ENCODE measurements at places on chromosomes 5 and 9.

DNA sequence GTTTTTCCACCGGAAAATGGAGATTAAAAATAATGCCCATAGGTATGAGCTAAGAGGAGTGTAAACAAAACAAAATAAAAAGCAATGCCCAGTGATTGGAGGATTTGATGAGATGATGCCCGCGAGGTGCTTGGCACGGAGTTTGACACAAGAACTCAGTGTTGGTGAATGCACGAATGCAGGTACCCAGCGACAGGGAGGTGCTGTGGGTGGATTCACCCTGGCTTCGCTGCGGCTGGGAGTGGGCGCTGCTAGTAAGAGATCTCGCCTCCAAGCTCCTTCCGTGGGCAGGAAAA lies 526 bp upstream of the STXBP1 start:
- DNase-seq = no peak

GRCh38 chr9:116464987-116465571 lies 222.0 kb upstream of the TRIM32 start:
- DNase-seq = no peak

DNA sequence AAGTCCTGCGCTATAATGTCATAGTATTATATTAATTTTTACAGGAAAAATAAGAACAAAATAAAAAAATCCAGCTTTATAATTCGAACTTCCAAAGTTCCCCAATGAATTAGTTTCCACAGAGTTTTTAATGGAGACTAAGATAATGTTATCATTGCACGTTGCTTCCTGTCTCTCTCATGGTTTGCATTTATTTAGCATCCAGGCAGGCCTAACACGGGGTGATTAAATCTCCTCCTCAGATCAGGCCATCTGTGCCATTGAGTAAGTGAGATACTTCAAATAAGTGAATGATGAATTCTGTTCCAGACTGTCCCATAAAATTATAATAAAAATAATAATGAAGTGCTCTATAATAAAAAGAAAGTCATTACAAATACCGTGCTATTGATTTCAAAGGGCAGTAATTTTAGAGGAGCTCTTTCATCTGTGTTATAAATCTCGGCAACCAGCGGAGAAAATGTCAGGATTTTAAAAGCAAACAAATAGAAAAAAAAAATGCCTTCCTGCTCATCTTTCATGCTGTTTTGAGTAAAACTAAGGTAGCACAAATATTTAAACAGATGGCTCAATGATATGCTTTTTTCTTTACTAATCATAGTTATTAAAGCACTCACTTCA lies 570.6 kb upstream of the ZNF608 start:
- DNase-seq = no peak

DNA sequence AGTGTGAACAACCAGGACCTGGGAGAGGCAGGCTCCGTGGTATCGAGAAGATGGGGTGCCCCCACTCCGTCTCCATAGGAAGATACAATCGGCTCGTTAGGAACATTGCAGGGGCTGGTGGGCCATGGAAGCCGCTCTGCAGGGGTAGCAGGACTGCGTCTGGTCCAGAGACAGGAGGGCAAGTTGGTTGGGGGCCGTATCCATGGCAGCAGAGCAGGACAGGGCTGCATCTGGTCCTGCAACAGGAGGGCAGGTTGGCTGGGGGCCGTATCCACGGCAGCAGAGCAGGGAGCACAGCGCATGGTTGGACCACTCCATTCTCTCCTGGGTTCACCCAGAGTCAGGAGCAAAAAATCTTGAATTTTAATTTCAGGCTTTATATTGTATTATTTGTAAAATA lies 98.2 kb downstream of the ANKRD33B start:
- no peak for DNase-seq

- DNase-seq = no peak
Measured at GRCh38 chr9:123978981-123979380, 32.6 kb upstream of the LHX2 start.

GRCh38 chr9:108254236-108254635 lies 601.5 kb downstream of the ACTL7B start:
- no peak for DNase-seq

DNA sequence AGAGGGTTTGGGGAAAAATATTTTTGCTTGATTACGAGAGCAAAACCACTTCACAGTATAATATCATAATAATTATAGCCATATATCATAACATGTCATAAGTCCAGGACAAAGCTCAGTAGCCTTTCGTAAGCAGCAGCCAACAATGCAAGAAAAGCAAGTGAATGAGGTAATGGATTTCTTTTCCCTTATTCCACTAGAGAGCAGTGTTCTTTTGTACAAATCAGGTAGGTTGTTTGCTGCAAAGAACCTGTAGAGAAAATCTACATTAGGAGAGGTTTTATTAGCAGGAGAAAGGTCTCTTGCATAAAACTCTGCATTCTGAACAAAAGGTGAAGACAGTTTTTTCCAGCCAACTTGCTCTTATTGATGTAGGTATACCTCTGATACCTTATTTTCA lies 1033.4 kb downstream of the TLE4 start:
- DNase-seq = no peak

DNA sequence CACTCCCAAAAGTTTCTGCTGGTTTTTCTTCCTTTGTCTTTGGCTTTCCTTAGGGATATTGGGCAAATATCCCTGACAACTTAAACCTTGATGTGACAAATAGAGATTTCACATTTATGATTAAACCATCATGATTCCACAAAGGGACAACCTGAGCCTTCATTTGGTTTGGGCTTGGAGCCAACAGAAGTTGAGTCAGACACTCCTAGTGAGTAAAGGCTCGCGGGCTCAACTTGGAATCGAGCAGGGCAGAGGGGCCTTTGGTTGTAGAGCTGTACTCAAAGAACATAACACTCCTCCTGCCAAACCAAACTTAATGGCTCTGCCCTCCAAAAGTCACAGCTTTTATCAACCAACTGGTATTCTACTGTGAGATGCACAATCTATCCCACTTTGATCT lies 290.2 kb upstream of the MAP3K1 start:
- DNase-seq = no peak

DNA sequence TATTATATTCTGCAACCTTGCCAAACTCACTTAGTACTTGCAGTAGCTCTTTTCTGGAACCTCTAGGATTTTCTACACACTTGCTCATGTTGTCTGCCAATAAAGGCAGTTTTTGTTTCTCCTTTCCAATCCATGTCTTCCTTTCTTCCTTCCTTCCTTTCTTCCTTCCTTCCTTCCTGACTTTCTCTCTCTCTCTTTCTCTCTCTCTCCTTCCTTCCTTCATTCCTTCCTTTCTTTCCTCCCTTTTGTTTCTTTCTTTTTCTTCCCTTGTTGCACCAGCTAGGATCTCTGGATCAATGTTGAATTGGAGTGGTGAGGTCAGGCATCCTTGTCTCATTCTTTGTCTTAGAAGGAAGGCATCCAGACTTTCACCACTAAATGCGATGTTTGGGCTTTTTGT lies 12.5 kb downstream of the ADGRD2 start:
- no peak for DNase-seq

DNA sequence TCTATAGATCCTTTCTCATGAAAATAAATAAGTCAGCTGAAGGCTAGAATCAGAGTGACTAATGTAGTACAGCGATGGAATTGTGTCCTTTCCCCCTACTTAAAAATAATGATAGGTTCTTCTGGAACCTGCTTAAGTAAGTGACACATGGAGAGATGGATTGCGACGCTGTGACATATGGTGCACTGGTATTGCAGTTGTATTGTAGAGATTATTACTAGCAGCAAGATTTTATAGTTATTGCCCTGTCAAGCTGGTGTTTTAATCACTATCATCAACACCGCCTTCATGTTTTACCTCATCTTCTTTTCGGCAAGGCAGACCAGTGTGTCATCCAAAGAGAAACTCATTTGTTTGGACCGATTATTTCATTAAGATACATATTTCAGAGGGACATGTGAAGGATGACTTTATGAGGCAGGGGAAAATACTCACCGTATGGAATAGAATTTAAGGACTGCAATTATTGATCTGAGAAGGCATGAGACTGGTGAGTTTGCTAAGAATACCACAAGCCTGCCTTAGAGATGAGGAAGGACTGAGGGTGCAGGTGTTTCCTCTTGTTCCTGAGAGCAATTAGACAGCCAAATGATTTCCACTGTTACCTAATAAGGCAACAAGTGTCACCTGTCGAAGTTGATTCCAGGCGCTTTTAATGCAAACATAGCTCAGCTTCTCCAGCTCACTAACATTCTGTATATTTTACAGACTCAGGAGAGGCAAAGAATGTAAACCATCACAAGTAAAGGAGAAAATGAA lies 1855.5 kb downstream of the MAT2B start:
- no peak for DNase-seq

- no peak for DNase-seq
Measured at GRCh38 chr9:117511852-117512481, 97.1 kb upstream of the ASTN2 start.

- DNase-seq = no peak
Measured at GRCh38 chr9:3768712-3769457, 243.1 kb upstream of the RFX3 start.

- no peak for DNase-seq
Measured at GRCh38 chr5:174056064-174056847, 10.8 kb downstream of the NSG2 start.

DNA sequence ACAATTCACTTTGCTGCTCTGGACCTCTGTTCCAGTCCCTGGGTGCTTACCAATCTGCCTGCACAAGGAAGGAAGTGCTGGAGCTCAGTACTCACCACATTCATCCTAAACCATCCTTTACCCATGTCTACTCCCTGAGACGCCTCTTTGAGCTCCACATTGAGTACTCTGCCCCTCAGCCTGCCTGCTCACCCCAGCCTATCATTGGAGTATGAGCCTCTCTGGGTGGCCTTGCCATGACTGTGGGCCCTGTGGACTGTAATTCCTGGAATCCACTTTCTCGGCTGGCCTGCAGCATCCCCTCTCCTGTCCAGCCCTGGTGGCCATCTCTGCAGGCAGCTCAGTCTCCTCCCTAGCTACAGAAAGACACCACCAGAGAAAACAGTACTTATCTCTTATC lies 428.6 kb downstream of the SPOCK1 start:
- DNase-seq = no peak

GRCh38 chr9:37031081-37031480 lies 3.0 kb downstream of the PAX5 start:
- no peak for DNase-seq

DNA sequence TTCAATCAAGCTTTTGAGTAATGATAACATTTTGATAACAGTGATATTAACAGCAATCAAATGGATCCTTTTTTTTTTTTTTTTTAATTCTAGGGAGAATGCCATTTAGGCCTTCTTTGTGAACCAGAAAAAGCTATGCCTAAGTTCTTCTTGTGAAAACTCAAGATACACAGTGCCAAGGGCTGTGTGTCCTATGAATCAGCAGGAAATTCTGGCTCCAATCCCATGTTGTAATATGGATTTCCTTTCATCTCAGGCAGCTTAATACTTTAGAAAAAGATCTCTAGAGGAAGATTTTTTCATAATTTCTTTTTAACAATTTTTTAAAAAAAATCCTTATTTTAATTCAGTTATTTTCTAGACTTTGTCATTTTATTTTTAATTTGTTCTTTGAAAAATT lies 96.1 kb downstream of the NUDT12 start:
- no peak for DNase-seq

- DNase-seq = no peak
Measured at GRCh38 chr5:141898448-141899049, 20.3 kb upstream of the PCDH1 start.

DNA sequence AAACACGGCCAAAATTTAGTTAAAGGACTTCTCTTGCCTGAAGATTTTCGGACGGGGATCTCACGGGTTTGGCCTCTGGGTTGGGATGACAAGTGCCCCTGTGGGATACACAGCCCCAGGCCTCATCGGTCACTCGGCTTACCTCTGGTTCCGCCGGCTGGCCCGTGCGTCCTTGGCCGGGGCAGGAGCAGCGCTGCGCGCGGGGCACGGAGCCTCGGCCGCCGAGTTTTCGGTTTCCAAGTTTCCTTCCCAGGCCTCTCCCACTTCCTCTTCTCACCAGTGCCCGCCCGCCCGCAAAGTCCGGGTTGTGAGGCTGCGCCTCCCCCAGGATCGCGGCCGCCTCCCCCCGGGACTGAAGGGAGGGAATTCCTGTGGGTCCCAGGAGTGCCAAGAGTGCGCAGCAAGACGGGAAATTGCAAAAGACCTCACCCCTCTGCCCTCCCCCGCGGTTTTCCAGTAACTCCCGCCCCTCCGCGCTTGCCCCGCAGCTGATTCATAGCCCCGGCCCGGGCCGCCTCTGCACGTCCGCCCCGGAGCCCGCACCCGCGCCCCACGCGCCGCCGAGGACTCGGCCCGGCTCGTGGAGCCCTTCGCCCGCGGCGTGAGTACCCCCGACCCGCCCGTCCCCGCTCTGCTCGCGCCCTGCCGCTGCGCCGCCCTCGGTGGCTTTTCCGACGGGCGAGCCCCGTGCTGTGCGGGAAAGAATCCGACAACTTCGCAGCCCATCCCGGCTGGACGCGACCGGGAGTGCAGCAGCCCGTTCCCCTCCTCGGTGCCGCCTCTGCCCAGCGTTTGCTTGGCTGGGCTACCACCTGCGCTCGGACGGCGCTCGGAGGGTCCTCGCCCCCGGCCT lies at the start of gene OSMR:
TSS of gene OSMR (plus strand) at position 487 of the 853 bp plus-strand sequence. CDS start 23,033 bp downstream, outside the sequence.
- no peak for DNase-seq

DNA sequence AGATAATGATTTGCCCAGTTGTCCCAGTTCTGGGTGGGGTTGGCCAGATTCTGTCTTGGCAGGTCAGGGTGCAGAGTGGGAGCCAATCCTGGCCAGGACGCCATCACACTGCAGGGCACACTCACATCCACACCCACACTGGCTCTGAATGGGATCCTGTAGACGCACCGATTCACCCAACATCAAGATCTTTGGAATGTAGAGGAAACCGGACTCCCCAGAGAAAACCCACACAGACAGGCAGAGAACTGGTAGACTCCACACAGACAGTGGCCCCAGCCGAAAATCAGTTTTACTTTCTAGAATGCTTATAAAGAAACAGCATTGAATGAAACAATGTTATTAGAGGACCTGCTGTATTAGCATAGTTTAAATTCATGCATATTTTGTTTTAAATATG lies 343.1 kb upstream of the DAB2 start:
- no peak for DNase-seq

DNA sequence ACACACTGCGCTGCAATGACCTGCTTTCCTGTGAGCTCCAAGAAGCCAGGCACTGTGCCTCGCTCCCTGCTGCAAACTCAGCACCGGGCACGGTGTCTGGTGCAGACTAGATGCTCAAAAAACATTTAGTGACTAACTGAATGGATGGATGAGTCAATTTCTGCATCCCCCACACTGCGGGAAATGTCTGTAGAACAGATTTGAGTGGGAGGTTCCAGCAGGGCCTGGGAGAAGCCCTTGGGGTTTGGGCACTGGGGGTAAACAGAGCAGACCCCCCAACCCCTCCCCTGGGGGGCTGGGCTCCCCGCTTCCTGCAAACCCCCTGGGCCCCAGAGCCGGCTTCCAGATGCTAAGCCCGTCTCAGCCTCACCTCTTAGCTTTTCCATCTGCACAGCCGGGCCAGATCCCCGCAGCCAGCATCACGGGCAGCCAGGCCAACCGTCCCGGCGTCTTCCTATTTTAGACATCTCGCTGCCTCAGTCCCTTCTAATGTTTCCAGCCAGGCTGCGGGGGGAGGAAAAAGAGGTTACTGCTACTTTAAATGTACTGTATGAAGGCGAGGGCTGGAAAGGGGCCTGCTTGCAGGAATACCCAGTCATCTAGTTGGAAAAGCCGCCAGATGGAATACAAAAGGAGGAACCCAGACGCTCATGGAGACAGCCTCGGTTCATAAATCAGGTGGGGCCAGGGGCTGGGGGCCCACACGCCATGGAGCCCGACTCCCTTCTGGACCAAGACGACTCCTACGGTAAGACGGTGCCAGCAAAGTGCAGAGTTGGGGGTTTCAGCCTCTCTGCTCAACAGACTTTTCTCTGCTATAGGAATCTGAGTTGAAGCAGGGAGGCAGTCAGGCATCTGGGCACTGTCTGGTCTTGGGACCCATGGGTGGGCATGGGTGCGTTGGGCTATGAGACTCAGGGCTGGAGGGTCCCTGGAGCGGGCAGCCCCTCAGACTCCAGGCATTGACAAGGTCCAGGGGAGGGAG lies 67.1 kb upstream of the GGTA1 start:
- DNase-seq = no peak
